Stimulated activated CD4-positive, alpha-beta T cell treated with anti-CD3 and anti-CD28 coated beads, Interleukin-1b, Interleukin-23, amount 100 ng/mL, for 4 hours (primary cell): ENCODE measurements at places on chromosomes 12 and 14.

- DNase-seq = no peak
These were observed 17.0 kb downstream of the RNASE10 start for GRCh38 chr14:20522332-20522731.

- DNase-seq = no peak
These were observed 279.3 kb upstream of the E2F7 start for GRCh38 chr12:77344651-77345050.

GRCh38 chr12:31315044-31315715 is 10.8 kb downstream of the SINHCAF start:
- no peak for DNase-seq

GRCh38 chr14:61866932-61867920 is 105.0 kb downstream of the SNAPC1 start:
- no peak for DNase-seq

- DNase-seq = peak; percentile 79
These were observed 1120.8 kb upstream of the TMEM132C start for GRCh38 chr12:127145929-127146789.
